Spinal cord (tissue), 10 donors: ENCODE measurements at places on chromosomes 3 and 15. TPM values are rescaled to one million over a fixed set of nuclear protein-coding genes. Genes with fewer than 3 reads are reported as not detected.

- no peaks in the 10 kb centered on the region for H3K27me3 ChIP-seq
- H3K36me3 ChIP-seq: no peaks in the 10 kb centered on the region
- no peak overlapping the region for H3K27ac ChIP-seq
- H3K4me1 ChIP-seq: no peaks in the 10 kb centered on the region
- no peak overlapping the region for H3K4me3 ChIP-seq
Observed at GRCh38 chr15:39248204-39248603, 332.7 kb upstream of the THBS1 start.

DNA sequence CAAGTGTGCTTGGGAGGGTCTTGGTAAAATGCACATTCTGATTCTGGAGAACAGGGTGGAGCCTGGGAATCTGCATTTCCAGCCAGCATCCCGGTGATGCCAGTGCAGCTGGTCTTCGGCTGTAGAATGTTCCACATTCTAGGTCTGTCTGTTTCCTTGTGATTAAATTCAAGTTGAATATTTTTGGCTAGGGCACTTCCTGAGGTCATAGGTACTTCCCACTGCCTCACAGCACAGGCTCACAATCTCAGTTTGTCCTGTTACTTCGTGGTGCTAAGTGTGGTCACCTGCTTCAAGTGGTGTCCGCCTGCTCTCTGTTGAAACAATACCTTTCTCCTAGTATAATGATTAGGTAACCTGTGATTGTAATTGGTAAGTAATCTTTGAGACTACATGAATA lies 40.1 kb downstream of the FLNB start:
- no peaks in the 10 kb centered on the region for H3K27me3 ChIP-seq
- DNase-seq: no peak
- no peak overlapping the region for H3K27ac ChIP-seq
- H3K36me3 ChIP-seq: no peaks in the 10 kb centered on the region
- H3K4me1 ChIP-seq: peaks cover 8% of the 10 kb centered on the region
- no peak overlapping the region for H3K4me3 ChIP-seq

IL5RA gene
- total RNA-seq: 9.4 TPM

GNB5 gene
- total RNA-seq: 53.7 TPM

DNA sequence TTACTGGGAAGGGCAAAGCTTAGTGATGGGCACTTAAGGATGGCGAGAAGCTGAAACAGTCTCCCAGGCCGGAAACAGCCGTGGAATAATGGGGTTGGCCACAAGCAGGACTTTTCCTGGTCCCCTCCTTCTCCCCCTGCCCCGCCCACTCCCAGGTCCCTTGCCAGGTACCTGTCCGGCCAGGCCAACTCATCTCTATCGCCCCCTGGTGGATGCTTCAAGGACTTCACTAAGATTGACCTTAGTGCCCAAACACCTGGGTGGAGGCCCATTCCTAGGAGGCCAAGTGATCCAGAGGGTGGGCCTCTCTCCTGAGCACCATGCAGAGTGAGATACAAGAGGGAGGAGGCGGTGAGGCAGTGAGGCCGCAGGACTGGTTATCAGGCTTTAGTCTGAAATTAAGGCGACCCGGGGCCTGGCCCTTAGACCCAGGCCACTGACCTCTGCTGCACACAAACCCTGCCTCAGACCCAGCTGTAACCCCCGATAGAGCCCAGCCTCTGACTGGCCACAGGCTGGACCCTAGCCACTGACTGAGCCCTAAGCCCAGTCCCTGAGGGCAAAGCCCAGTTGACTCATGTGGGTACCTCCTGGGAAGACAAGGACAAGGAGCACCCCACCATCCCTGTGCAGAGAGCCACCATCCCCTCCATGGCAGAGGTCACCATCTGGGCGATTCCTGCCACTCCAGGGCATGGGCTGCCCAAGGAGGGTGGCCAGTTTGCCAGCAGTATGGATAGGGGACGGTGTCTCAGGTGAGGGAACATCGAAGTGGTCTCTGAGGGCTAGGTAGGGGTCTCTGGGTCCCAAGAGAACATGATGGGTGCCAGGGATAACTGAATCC lies 37.6 kb downstream of the VIPR1 start:
- H3K4me3 ChIP-seq: no peak overlapping the region
- no peak overlapping the region for H3K27ac ChIP-seq

DNA sequence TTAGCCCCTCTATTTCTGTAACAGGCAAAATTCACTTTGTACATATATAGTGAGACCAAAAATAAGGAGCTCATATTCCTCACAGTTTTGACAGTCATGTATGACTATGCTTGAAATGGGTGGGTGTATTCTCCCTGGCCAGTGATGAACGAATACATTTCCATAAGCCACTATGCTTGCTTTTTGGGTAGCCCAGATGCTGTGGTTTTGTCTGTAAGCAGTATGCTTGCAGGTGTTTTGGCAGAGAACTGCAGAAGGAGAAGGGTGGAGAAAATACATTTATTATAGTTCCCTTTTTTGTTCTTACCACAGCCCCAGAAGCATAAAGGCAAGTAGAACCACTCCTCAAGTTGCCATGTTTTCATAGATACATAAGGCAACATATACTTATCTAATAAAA lies 131.2 kb downstream of the RBMS3 start:
- no peak overlapping the region for H3K27ac ChIP-seq
- no peaks in the 10 kb centered on the region for H3K27me3 ChIP-seq
- no peaks in the 10 kb centered on the region for H3K36me3 ChIP-seq
- no peaks in the 10 kb centered on the region for H3K4me1 ChIP-seq
- no peak overlapping the region for H3K4me3 ChIP-seq

- DNase-seq: no peak
- no peak overlapping the region for H3K27ac ChIP-seq
- no peaks in the 10 kb centered on the region for H3K4me1 ChIP-seq
- H3K36me3 ChIP-seq: no peaks in the 10 kb centered on the region
- no peaks in the 10 kb centered on the region for H3K27me3 ChIP-seq
Observed at GRCh38 chr3:125266971-125267370, 54.4 kb upstream of the SLC12A8 start.

MAP3K13 gene
- total RNA-seq: 39.8 TPM

SUCNR1 gene
- total RNA-seq: 2.6 TPM

DNA sequence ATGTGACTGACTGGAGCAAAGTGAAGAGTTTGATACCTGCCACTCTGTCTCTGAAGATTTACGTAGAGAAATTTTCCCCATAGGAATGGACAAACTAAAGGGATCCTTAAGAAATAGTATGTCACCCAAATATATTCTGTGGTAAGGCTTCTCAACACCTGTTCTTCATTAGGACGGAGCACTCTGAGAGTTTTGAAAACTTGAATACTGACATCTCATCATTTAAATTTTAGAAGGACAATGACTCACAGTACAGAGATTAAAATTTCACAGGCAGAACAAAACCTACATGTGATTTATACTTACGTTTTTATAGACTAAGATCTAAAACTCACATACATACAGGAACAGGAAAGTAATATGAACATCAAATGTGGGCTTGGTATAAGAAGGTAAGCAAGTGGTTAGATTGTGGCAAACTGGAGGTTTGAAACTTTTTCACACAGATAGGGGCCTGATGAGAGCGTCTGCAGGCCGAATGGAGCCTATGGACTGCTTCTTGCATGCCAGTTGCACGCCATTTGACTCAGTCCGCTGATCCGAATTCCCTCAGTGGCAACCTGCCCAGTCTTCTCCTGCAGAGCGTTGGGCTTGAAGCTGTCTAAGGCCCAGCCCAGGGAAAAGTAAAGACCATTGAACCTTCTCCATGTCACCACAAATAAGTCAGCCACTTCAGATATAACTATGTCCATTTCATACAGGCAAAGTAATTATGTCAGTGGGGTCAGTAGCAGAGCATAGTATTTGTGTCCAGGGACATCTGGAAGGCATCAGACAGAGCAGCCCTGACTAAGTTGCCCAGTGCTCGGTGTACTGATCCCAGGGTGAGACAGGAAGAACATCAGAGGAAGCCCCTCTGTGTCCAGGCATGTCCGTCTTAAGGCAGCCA lies 45.7 kb downstream of the ZBTB38 start:
- H3K4me1 ChIP-seq: peaks cover 24% of the 10 kb centered on the region
- H3K4me3 ChIP-seq: no peak overlapping the region
- DNase-seq: no peak

DNA sequence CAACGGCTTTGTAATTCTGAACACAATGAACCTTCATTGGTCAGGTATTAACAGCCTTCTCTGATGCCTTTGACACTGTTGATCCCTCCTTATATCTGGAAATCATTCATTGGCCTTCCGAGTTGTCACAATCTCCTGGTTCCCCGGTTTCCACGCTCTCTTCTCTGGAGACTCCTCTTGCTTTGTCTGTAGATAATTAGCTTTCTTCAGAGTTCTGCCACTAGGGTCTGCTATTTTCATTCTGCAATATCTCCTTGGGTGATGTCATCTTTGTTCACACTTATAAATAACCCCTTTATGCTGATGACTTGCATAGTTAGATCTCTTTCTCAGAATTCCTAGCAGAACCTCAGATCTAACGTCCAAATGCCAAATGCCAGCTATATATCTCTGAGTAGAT lies 583.8 kb upstream of the ZNF717 start:
- no peak for DNase-seq
- no peak overlapping the region for H3K4me3 ChIP-seq
- H3K36me3 ChIP-seq: no peaks in the 10 kb centered on the region

TFRC gene
- 159 TPM for total RNA-seq

ABI3BP gene
- total RNA-seq: 49.5 TPM

KAT2B gene
- 41.8 TPM for total RNA-seq
